ENCODE measurements at places on chromosomes 3 and 15. TPM values are rescaled to one million over a fixed set of nuclear protein-coding genes. Genes with fewer than 3 reads are reported as not detected.

Gene SOX14
- total RNA-seq = not detected

Gene PEX5L
- not detected for total RNA-seq

Gene CHRD
- 0.22 TPM for total RNA-seq

Gene ARRDC4
- total RNA-seq = 0.87 TPM

Gene CCDC39
- not detected for total RNA-seq

Data from lung microvascular endothelial cell (primary cell).